Activated T-cell treated with anti-CD3 and anti-CD28 coated beads, Interleukin-2, amount 50 U/mL, for 24 hours (primary cell): ENCODE measurements at places on chromosomes 1 and 21.

DNA sequence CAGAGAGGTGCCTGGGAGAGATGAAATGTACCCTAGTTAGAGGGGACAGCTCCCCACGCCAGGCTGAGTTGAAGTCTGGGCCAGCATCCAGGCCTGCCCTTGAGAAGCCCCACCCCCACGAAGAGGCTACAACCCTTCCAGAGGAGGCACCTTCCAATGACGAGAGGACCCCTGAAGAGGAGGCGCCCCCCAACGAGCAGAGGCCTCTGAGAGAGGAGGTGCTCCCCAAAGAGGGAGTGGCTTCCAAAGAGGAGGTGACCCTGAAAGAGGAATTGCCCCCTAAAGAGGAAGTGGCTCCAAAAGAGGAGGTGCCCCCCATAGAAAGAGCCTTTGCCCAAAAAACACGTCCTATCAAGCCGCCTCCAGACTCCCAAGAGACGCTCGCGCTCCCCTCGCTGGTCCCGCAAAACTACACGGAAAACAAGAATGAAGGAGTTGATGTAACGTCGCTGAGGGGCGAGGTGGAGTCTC, 3.1 kb downstream of the EVA1B start:
- no peak for DNase-seq

DNA sequence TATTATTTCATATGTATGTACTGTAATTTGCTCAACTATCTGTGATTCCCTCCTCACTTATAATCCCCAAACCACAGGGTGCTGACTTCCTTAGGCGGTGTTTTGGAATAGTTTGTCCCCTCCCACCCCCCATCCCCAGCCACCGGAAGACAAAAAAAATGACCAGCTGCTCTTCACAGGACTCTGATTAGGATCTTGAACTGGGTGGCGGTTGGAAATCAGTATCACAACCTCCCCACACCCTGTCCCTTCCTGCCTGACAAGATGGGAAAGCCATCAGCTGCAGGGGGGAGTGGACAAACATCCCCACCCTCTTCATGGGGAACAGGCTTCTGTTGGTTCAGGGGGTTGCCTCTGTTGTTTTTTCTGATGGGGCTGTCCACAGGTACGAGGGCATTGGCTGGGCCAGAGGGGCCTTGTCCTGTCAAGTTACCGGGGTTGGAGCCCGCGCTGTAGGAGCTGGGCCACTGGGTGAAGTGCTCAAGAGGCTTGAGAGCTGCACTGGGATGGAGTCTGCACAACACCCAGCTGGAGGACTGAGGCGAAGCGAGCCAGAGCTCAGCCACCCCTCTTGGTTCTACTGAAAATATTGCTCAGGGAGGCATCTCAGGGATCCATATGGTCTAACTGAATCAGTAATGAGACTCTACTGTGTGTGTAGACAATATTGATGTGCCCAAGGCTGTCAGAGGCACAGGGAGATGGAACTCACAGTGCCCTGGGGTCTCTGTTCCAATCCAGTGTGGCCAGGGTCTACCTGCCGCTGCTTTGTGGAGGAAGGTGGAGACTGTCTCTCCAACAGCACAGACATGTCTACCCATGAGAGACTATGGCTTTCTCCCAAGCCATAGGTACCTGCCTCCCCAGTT, 28.2 kb downstream of the NAV1 start:
- DNase-seq, result no peak

- no peak for DNase-seq
Observed at GRCh38 chr1:151713044-151713443, 3.6 kb downstream of the CELF3 start.

- no peak for DNase-seq
Observed at GRCh38 chr1:23254584-23254983, 37.3 kb upstream of the HTR1D start.

DNA sequence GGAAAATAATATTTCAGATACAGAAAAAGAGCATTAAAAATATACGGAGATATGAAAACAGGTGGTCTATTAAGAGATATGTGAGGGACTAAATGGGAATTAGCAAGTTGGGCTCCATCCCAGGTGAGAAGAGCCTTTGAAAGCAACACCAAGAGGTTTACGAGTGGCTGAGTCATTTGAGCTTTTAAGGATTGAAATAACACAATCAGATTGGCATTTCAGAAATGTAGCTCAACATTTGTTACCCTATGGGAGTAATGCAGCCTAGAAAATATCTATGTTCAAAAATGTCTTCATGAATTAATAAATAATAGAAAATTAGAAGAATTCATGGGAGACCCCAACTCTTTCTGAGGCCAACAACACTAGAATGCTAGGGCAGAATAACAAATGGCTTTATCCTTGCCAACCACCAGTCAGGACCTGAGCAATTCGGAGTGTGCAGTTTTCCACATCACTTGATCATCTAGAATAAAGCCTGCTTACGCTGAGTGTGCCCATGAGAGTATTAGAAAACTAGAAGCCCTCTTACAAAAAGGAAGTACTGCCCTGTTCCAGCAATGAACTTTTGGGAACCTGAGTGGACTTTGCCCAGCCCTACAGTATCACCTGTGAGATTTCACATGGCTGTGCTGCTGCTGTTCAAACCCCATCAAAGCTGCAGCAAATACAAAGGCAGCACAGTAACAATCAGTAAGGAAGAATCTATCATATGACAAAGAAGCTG, 538.0 kb upstream of the CAMK1G start:
- DNase-seq, result no peak

- no peak for DNase-seq
Observed at GRCh38 chr1:55081905-55082296, 42.6 kb downstream of the PCSK9 start.
